ENCODE measurements at places on chromosomes 1 and 21.

DNA sequence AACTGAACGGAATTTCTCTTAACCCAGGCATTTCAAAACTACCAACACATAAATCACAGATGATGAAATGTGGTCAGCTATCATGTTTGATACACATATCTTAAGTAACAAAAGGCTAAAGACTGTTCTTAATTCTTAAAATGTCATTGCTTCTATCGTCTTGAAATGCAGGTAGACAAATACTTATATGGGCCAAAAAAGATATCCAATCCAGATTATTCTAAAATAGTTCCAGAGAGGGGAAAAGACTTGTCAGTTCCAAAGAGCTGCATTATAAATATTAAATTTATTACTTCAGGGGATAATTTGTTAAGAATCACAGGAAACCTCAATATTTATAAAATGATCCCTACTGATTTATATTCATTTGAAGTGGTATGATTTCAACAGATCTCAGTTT, 259.4 kb downstream of the FAF1 start:
- H3K4me3 ChIP-seq, result no peak overlapping the region
- H3K4me1 ChIP-seq, result peaks cover 33% of the 10 kb centered on the region
- H3K27ac ChIP-seq, result no peak overlapping the region
- H3K36me3 ChIP-seq, result no peaks in the 10 kb centered on the region
- no peaks in the 10 kb centered on the region for H3K27me3 ChIP-seq
- DNase-seq, result no peak

GRCh38 chr1:3479511-3480368, 25.3 kb downstream of the ARHGEF16 start:
- peaks cover 36% of the 10 kb centered on the region for H3K4me1 ChIP-seq
- DNase-seq, result no peak
- peaks cover 14% of the 10 kb centered on the region for H3K27me3 ChIP-seq
- H3K4me3 ChIP-seq, result no peak overlapping the region
- H3K27ac ChIP-seq, result no peak overlapping the region
- H3K36me3 ChIP-seq, result peaks cover 24% of the 10 kb centered on the region

- H3K36me3 ChIP-seq, result no peaks in the 10 kb centered on the region
- no peak overlapping the region for H3K27ac ChIP-seq
- no peaks in the 10 kb centered on the region for H3K27me3 ChIP-seq
- DNase-seq, result no peak
- no peak overlapping the region for H3K4me3 ChIP-seq
- no peaks in the 10 kb centered on the region for H3K4me1 ChIP-seq
Measured at GRCh38 chr1:152148051-152148450, 11.0 kb downstream of the RPTN start.

DNA sequence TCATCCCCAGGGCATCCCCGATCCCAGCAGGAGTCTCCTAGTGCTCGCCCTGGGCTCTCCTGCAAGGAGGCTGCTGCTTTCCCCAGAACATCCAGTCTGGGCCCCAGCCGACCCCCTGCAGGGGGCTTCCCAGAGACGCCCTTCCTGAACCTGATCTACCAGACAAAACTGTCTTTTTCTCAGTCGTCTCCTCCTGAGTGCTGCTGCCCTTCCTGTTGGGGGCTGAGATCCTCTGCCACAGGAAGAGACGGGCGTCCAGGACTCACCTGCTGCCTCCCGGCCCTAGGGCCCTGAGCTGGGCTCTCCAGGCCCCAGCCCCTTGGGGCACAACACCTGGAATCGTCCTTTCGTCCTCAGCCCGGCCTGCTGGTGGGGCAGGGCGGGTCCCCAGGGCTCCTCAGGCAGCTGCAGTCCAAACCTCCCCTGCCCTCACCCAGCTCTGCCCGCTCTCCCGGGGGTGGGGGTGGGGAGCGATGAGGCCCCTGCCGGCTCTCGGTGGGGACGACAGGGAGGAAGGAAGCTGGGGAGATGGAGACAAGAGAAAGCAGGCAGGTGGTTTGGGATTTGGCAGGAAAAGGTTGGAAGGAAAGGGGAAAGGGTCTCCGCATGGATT, 36.9 kb downstream of the TP73 start:
- no peak overlapping the region for H3K27ac ChIP-seq
- peaks cover 36% of the 10 kb centered on the region for H3K27me3 ChIP-seq
- no peak overlapping the region for H3K4me3 ChIP-seq
- no peak for DNase-seq
- H3K4me1 ChIP-seq, result peaks cover 28% of the 10 kb centered on the region
- no peaks in the 10 kb centered on the region for H3K36me3 ChIP-seq

DNA sequence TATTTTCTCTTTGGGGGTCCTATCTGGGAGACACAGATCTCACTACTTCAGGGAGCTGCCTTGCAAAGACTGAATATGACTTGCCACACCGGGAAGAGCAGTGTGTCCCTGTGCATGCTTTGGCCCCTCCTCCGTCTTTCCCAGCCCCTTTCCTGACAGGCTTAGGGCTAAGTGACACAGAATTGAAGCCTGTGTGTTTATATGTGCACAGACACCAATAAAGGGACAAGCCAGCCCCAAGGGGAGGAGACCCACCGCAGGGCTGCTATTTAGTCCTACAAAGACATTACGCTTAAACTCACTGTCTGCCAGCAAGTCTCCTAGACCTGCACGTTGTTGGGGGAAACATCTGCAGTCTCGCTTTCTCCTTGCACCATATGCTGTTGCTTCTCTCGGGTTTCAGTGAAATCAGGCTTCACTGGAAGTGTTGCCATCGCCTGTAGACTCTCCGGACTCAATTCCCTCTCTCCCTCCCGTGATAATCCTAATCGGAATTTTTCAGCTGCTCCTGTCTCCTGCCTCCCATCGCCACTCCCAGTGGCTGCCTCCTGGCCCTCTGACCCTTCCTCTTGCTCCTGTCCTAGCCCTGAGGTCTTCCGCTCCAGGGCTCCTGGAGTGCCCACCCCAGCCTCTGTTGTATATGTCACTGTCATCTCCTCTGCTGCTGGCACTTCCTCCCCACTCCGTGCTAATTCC, 58.5 kb upstream of the LRRC53 start:
- no peaks in the 10 kb centered on the region for H3K4me1 ChIP-seq
- H3K27ac ChIP-seq, result no peak overlapping the region
- H3K36me3 ChIP-seq, result no peaks in the 10 kb centered on the region
- no peak for DNase-seq
- H3K4me3 ChIP-seq, result no peak overlapping the region

GRCh38 chr1:151809290-151809984, 4.2 kb upstream of the LINGO4 start:
- no peak overlapping the region for H3K4me3 ChIP-seq
- H3K36me3 ChIP-seq, result peaks cover 5% of the 10 kb centered on the region
- no peak overlapping the region for H3K27ac ChIP-seq

DNA sequence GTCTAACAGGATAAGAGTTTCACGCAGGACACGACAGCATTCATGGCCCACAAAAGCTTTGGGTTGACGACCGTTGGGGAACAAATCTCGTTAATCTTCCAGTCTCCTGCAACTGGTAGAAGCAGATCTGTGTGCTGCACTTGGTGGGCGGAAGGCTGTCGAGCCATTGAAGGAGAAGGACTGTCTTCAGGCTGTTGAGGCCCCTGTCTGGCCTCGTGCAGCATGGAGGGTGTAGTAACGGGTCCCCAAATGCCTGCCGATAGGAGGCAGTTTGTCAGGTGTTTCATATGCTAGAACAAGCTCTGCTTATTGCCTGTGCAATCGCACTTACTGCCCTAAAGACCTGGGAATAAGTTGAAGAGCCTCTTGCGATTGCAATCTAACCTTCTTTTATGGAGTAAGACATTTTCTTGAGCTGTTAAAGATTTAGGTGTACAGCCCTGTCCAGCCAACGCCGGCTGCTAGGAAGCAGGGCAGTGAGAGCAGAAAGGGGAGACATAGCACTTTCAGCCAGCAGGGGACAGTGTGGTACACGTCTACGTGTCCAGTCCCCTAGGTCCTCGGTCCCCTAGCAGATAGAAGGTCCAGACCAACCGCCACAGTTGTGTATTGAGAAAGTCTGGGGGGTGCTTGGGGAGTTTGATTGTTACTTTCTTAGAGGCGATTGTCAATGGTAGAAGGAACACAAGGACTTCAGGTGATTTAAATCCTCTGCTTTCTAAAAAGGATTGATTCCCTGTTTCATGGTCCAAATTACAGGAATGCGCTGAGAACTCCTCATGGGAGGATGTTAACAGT, 102.3 kb upstream of the TMPRSS2 start:
- H3K4me1 ChIP-seq, result peaks cover 29% of the 10 kb centered on the region
- no peaks in the 10 kb centered on the region for H3K36me3 ChIP-seq
- H3K27me3 ChIP-seq, result peaks cover 29% of the 10 kb centered on the region
- H3K4me3 ChIP-seq, result no peak overlapping the region

GRCh38 chr1:116997636-116998035, 3.9 kb upstream of the CD101 start:
- H3K4me3 ChIP-seq, result no peak overlapping the region
- no peaks in the 10 kb centered on the region for H3K36me3 ChIP-seq
- DNase-seq, result no peak
- H3K27me3 ChIP-seq, result no peaks in the 10 kb centered on the region
- no peaks in the 10 kb centered on the region for H3K4me1 ChIP-seq

GRCh38 chr1:81387446-81387845, 413.3 kb upstream of the ADGRL2 start:
- H3K36me3 ChIP-seq, result no peaks in the 10 kb centered on the region
- no peak overlapping the region for H3K27ac ChIP-seq
- H3K4me1 ChIP-seq, result no peaks in the 10 kb centered on the region
- H3K27me3 ChIP-seq, result no peaks in the 10 kb centered on the region

GRCh38 chr1:177287994-177288393, 117.2 kb downstream of the BRINP2 start:
- H3K4me1 ChIP-seq, result no peaks in the 10 kb centered on the region
- no peak overlapping the region for H3K4me3 ChIP-seq
- no peak overlapping the region for H3K27ac ChIP-seq

DNA sequence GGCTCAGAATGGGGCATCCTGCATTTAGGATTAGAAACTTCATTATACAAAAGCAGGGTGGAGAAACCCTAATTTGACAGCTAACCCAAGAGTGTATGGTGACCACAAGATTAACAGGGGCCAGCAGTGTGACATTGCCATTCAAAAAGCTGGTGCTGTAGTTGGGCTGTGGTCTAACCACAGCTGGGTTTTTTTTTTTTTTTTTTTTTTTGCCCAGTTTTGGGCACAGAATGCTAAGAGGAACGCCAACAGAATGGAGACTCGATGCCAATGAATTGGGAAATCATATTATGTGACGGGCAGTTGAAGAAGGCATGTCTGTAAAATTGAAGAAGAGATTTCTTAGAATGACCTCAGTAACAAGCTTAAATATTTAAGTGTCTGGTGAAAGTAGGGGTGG, 58.4 kb downstream of the NFIA start:
- no peaks in the 10 kb centered on the region for H3K27me3 ChIP-seq
- peak overlapping the region; percentile 71 for H3K27ac ChIP-seq
- H3K4me1 ChIP-seq, result peaks cover 28% of the 10 kb centered on the region
- DNase-seq, result no peak
- no peak overlapping the region for H3K4me3 ChIP-seq
- no peaks in the 10 kb centered on the region for H3K36me3 ChIP-seq

DNA sequence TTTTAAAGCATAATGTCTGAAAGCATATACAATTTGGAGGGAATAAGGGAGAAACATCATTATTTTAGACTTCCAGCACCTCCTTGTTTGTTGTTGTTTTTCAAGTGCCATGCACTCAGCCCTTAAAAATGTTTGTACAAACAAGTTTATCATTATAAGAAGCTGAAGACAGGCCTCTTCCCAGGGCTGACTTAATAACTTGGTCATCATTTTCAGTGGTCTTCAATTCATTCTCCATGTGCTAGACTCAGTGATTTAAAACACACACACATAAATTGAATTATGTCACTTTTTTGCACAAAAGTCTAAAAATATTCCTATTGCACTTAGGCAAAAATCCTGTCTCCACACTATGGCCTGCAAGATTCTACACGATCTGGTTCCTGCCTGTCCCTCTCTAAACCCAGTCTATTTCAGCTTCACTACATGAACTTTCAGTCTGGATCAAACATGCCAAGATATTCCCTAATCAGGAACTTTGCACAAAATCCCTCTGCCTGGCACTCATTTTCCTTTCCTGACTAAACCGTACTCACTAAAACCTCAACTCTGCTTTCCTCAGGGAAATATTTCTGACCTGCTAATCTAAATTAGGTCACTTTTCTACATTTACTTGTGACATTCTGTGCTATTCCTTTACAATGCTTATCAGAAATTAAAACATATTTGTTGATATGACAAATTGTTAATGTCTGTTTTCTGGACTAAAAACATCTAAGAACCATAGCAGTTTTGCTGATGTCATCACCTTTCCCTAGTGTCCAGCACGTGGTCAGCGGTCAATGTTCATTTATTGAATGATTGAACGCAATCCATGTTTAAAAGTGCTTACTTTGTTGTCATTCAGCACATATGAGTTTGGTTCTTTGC, 14.8 kb upstream of the GBP5 start:
- peak overlapping the region; percentile 33 for H3K27ac ChIP-seq
- H3K4me3 ChIP-seq, result peak overlapping the region; percentile 39
- DNase-seq, result no peak
- H3K4me1 ChIP-seq, result peaks cover 15% of the 10 kb centered on the region

DNA sequence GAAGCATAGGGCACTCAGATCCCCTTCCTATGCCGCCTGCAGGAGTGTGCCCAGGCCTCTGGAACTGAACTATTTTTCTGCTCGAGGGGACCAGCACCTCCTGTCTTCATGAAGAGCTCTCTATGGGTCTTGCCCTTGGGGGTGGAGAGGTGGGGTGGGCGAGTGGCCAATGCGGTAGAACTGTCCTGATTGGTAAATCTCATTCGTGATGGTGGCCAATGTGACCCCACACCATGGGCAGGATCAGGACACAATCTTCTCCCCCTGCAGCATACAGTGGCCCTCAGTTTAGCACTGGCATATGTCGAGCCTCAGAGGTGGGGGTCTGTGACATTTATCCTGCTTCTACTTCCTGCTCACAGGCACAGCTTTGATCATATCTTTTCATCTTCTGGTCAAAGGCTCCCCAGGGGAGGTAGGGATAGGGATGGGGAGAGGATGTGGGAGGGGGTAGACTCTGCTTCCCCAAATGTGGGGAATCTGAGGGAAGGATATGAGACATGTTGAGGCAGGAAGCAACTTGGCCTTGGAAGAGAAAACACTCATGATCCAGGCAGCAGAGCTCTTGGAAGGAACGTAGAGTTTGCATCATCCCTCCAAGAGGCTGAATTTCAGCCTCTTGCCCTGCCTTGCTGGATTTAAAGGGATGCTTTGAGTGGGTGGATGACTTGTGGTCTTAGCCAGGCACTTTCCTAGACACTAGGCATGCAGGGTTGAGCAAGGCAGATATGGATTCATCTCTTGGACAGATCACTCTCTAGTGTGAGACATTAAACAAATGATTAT, 81.8 kb downstream of the LAMC2 start:
- no peak overlapping the region for H3K4me3 ChIP-seq
- no peaks in the 10 kb centered on the region for H3K36me3 ChIP-seq
- no peak overlapping the region for H3K27ac ChIP-seq
- no peaks in the 10 kb centered on the region for H3K27me3 ChIP-seq
- no peak for DNase-seq
- no peaks in the 10 kb centered on the region for H3K4me1 ChIP-seq

GRCh38 chr1:35364741-35365140, 96.2 kb downstream of the ZMYM4 start:
- no peaks in the 10 kb centered on the region for H3K36me3 ChIP-seq
- DNase-seq, result no peak
- no peaks in the 10 kb centered on the region for H3K4me1 ChIP-seq
- no peak overlapping the region for H3K4me3 ChIP-seq
- H3K27ac ChIP-seq, result no peak overlapping the region

GRCh38 chr1:106266786-106267185, 789.7 kb upstream of the PRMT6 start:
- H3K4me3 ChIP-seq, result no peak overlapping the region
- H3K4me1 ChIP-seq, result no peaks in the 10 kb centered on the region
- no peaks in the 10 kb centered on the region for H3K36me3 ChIP-seq
- H3K27me3 ChIP-seq, result no peaks in the 10 kb centered on the region
- no peak for DNase-seq
- H3K27ac ChIP-seq, result no peak overlapping the region
